Activated CD4-positive, alpha-beta T cell treated with anti-CD3 and anti-CD28 coated beads for 48 hours (primary cell): ENCODE measurements at places on chromosomes 11 and 22.

GRCh38 chr11:129943036-129943435 is 47.7 kb upstream of the NFRKB start:
- no peak for DNase-seq

DNA sequence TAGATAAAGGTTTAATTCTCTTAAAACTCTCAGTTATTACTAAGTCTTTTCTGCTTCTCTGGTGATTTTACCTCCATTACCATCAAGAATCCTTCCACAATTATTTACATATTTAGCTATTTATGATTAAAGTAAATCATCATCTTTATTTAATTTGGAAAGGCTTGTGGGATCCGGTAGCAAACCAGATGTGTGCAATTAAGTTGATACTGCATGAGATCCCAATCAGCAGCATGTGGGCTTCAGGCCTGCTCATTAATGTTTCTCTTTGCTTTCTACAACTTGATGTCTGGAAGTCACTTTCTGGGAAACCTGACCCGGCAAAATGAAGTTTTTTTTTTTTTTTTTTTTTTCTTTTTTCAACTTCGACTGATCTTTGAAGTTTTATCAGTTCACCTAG is 558.4 kb upstream of the ANO5 start:
- DNase-seq: no peak

GRCh38 chr11:43516316-43516850 is 157.7 kb downstream of the TTC17 start:
- no peak for DNase-seq

- DNase-seq: no peak
These were observed 6.1 kb downstream of the MYH9 start for GRCh38 chr22:36381513-36382128.

GRCh38 chr22:24868979-24869378 is 63.0 kb downstream of the SGSM1 start:
- DNase-seq: no peak

- DNase-seq: no peak
These were observed 29.6 kb upstream of the TBCEL start for GRCh38 chr11:120994091-120994859.

GRCh38 chr11:95156916-95157541 is 67.4 kb downstream of the ENDOD1 start:
- DNase-seq: no peak

DNA sequence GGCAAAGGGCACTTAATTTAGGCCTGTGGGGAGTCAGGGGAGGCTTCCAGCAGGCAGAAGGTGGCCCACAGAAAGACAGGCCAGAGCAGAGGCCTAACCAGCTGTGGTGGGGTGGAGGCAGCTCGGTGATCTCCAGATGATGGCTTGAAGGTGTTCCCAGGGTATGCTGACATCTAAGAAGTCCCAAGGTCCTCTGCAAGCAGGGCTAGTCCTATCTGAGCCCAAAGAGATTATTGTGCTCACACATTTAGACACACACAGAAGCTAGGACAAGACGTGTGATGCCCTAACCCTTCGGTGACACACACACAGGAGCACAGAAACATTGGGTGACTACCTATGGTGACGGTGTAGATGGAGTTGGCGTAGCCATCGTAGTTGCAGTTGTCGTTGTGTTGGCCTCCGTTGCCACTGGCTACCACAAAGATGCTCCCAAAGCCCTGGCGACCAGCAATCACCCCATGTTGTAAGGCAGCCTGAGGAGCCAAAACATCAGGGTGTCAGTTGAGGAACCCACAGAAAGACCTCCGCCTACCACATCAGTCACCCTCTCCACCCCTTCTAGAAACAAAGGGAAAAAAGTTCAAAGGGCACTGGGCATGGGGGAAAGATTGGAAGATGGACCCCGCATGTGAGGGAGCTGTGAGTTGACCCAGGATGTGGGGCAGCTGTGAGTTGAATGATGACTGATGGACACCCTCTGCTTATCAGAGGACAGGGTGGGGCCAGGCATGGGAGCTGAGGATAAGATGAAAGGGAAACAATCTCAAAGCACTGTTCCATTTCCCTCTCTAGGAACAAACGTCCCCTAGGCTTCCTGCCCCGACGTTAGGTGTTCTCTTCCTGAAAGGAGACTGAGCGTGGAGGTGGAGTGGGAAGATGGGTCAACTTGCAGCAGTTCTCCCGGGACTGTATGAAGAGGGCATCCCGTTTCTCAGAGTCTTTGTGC is 7.9 kb downstream of the PCSK7 start:
- no peak for DNase-seq

GRCh38 chr22:40120848-40121247 is 56.9 kb upstream of the TNRC6B start:
- DNase-seq: no peak

DNA sequence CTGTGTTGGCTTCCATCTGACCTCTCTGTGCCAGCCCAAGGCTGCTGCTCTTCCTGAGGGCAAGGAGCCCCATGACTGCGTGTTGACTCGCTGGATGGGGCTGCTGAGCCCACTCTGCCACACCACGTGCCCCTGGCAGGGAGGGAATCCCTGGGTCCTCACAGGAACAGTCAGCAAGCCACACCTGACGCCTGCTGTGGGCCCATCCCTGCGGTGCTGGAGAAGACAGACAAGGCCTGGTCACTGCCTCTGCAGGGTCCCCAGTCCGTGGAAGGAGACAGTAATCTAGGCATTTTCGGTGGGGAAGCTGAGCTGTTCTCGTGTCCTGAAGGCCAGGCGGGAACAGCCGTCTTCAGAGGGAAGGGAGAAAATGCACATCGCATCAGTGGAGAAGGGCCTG is 10.6 kb upstream of the PPP6R3 start:
- no peak for DNase-seq

DNA sequence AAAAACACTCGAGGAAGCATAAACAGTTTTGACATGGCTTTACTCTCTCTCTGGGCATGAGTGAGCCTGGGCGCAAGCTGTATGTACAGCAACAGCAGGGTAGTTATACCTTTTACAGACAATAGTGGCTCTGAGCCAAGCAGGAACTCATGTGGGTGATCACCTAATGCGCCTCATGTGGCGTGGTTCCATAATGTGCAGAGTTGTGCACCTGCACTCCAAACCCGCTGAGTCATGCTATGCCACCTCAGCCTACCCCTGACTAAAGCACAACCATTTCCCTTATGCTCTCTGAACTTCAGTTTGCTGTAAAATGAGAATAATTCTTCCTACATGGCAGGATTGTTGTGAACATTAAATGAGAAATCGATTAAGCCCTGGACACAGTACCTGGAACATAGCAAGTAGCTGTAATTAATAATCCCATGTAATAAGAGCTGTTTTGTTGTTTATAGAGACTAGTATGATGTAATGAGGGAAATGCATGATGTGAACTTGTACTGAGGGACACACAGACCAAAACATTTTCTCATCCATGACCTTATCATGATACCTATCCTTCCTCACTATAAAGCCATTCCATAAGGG is 71.6 kb downstream of the CCDC34 start:
- DNase-seq: peak; percentile 34

DNA sequence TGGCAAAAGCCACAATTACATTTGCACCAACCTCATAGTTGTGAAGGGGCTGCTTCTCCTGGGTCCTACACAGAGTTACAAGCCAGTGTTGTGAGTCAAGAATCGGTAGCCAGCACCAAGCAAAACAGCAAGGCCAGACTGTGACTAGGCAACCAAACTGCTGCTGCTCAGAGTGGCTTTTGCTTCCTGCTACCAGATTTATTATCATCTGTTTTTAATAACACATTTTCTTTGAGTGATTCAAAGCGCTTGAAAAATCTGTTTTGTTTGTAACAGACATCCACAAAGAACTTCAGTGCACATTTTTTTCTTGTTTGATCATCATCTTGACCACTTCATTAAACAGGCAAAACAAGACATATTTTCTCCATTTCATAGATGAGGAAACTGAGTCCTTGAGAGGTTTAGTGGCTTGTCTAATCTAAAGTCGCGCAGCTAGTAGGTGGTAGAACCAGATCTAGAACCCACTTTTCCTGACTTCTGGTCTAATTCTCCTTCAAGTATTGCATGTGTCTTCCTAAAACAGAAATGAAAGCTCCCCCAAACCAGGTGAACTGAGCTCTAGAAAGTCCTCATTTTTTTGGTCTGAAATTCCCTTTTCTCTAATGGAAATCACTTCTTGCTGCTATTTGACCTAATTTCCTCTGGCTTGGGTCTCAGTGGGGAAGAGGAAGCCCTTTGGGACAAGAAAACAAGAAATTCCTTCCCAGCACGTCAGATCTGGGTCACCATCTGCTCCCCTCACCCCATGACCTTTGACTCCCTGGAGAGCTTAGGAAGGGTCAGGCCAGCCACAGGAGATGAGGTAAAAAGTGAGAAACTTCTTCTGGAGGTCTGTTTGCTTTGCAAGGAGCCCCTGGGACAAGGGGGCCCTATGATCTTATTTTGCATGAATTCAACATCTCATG is 39.9 kb downstream of the CWC15 start:
- DNase-seq: no peak

DNA sequence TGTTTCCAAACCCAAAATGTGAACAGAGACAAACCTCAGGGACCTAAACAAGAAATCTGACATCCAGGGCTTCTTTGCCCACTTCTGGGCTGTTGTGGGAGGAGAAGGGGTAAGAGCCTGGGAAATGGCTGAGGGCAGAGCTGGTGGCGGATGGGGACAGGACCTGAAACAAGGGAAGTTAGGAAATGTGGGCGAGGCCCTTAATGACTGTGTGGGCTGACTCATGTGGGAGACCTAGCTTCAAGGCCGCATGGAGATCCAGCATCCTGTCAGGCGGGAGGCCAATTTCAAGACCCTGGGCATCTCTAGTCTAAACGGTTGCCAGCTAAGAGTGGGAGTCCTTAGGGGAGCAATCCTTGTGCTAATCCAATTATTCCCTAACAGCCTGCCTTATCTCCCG is 2.1 kb upstream of the OAF start:
- DNase-seq: no peak

- no peak for DNase-seq
These were observed 61.8 kb downstream of the FAM83F start for GRCh38 chr22:40056559-40056958.

DNA sequence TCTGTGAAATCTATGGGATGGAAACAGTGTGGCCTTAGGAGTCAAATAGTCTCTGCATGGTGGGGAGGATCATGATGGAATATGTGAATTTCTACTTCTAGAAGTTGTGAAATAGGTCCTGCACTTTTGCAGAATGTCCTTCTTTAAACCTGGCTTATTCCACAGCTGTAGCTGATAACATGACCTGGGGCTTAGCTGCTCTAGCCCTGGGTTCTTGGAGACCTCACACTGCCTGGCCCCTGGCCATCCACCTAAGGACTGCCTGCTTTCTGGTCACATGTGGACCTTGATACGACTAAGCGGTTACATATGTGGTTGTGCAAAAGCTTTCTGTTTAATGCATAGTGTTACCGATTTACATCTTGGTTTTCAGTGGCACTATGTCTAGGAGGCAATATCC is 88.2 kb downstream of the SWAP70 start:
- no peak for DNase-seq

GRCh38 chr11:47189100-47189834 is 3.0 kb upstream of the PACSIN3 start:
- DNase-seq: no peak

DNA sequence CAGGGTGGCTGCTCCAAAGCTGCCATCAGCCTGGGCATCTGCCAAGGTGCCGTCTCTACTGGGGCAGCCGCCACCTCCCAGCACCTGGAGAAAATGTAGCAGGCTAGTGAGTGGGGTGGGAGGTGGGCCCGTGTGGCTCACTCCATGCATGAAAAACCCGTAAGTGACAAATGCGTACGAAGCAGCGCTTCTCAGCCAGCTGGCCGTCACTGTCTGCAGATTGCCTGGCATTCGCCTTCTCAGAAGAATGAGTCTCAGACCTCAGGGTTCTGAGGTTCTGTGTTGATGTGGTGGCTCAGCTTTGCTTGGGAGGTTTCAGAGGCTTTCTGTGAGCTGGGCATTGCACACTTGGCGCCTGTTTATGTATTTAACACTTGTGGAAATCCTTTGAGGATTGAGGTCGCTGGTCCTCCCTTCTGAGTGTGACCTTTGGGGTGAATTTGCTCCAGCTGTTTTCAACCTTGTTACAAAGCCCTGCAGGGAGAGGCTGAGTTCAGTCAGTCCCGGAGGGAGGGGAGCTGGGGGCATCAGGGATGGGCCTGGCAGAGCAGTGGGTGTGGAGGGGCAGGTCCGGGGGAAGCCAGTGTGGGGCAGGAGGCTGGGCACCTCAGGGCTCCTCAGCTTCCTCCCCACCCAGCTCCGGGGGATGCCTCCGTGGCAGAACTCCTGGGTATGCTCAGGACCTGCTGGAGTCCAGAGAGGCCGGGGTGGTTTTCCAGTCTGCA is 977.0 kb downstream of the TBC1D22A start:
- DNase-seq: no peak

GRCh38 chr11:95149651-95150364 is 60.2 kb downstream of the ENDOD1 start:
- DNase-seq: no peak

- DNase-seq: no peak
These were observed 89.3 kb upstream of the LMO1 start for GRCh38 chr11:8352876-8353505.

DNA sequence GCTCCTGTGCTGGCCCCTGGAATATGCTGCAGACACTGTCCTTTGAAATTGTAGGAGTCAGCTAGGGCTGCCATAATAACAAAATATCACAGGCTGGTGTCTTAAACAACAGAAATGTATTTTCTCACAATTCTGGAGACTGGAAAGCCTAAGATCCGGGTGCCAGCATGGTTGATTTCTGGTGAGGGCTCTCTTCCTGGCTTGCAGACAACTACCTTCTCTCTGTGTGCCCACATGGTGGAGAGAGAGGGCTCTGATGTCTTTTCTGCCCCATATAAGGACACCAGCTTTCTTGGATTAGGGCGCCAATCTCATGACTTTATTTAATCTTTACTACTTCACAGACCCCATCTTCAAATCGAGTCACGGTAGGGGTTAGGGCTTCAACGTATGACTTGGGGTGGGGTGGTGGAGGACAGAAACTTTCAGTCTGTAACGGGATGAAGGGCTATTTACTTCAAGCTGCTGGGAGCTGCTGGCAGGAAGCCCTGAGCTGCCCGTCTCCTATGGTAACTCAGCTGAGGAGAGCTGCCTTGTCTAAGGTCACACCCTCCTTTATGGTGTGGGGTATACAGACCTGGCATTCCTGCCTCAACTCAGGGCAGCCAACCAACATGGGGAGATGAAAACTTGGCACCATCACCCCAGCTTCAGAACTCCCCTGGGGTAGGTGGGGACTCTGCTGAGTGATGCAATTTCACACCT is 142.9 kb upstream of the ZBED5 start:
- DNase-seq: no peak

- no peak for DNase-seq
These were observed 106.9 kb upstream of the NAV2 start for GRCh38 chr11:19605520-19606371.

DNA sequence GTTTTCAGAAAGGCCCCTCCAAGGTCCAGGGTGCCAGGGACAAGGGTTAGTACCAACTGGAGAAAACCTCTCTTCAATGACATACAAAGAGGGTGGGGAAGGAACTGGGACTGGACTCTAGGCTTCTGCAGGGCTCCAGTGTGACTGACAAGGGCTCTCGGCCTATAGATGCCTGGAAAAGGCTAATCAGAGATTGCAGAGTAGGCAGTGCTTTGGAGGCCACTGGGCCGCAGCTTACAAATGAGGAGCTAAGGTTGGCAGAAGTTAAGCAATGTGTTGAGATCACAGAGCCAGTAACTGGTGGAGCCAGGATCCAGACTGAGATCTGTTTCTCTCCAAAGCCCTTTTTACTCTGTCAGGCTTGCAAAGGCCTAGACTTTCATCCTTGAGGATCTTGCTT is 7.4 kb upstream of the DGKZ start:
- no peak for DNase-seq
